OCI-LY7 (cell line): ENCODE measurements at places on chromosomes 3 and 15.

DNA sequence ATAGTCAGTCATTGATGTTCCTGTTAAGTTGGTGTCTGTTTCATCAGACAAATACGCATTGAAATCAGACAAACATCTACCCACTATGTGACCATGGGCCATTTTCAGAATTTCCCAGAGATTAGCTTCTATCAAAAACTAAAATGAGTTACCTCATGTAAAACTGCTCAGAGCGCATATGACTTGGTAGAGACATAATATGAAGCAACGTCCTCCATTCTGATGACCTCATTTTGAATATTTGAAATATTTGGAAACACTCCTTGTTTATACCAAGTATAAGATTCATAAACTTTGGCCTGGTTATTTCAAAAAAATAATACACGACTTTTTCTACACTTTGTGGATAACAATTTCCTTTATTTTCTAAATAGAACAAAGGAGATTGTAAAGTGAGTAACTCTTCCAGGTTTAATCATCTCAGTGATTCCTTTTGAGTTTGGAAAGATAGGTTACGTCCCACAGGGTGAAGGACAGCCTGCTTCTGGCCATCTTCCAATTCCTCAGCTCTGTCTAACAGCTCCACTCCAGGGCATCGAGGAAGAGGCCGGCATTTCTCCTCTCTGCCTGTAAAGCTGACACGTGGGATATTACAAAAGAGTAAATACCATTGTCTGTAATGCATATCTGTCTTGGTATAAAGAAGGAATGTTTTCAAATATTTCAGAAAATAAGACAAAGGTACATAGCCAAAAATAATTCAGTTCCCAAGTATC lies 122.6 kb downstream of the CADM2 start:
- DNase-seq: no peak

DNA sequence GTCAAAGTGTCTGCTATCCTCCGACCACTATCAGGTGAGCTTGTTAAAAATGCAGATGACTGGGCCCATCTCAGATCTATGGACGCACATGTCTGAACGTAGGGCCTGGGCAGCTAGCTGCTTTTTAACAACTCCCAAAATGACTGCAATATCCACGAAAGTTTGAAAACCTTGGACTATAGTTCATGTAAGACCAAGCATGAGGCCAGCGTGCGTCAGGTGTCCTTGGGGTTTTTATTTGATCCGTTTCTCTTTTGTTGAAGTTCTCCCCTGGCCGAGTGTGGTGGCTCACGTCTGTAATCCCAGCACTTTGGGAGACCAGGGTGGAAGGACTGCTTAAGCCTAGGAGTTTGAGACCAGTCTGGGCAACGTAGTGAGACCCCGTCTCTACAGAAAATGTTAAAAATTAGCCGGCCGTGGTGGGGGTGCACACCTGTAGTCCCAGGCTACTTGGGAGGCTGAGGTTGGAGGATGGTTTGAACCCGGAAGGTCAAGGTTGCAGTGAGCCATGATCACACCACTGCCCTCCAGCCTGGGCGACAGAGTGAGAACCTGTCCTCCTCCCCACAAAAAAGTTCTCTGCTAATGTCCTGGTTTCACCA lies 9.5 kb downstream of the SLC51A start:
- DNase-seq: no peak

DNA sequence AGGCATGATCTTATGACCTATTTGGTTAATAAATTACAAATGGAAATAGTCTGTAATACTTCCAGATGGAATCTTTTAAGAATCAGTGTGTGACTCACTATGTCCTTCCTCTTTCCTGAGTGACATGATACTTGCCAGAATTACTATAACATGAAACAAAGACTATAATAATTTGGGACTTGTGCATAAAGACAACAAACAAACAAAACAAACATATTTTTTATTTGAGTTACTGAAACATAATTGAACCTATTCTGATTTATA lies 1268.1 kb downstream of the OTOL1 start:
- DNase-seq: no peak

DNA sequence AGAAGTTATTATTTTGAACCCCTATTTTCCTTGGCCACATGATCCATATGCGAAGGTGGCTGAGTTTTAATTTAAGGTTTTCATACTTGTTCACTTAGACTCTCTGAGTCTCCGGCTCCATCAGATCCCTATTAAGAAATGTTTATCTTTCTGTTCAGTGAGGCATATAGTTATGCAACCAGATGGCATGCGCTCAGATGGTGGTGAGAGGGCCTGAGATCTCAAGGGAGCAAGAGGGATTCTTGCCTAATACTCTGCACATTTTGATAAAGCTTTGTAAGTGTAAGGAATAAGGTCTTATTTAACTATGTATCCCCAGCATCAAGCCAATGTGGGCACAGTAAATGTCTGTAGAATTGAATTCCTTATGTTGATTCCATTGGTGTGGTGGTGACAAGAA lies 78.9 kb upstream of the DPH6 start:
- no peak for DNase-seq

GRCh38 chr3:181712553-181713279 lies 991 bp downstream of the SOX2 start:
- DNase-seq: peak; percentile 79

DNA sequence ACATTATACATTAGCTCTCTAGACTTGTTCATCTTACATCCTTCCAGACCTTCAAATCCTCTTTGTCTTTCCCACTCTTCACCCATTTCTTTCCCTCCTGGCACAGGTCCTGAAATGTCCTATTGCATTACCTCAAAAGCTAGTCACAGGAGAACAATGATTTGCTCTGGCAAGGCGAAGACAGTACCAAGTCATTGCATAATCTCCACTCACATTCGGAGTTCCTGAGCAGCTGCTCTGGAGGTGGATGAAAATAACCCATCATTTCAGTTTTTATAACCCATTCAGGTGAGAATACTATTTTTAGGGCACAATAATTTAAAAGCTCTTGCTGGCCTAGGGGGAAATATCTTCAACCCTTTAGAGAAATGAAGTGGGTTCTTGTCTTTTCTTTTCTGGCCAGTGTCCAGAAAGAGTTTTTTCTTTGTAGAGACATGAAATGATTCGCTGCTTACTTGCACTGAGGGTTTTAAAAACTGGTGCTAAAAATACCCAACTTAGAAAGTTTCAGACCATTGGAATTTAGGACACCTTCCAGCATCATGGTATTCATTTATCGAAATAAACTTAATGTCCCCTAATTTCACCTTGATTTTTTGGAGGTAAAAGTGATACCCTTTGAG lies 23.4 kb upstream of the DYNC1LI1 start:
- no peak for DNase-seq

DNA sequence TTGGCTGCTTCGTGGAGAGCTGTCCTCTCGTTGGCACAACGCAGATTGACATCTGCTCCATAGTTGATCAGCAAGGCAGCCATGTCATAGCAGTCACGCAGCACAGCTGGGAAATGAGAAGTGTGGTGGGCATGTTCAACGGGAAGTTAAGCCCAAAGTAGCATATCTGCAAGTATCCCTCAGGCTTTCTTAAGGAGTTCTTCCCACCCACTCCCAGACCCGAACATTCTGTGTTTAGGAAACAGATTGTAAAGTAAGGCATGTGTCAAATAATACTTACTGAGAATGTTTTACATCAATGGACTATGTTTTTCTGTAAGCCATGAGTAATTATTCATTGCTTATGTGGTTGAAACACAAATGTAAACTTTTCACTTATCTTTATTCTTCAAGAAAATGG lies 9.2 kb downstream of the ASB14 start:
- DNase-seq: no peak

DNA sequence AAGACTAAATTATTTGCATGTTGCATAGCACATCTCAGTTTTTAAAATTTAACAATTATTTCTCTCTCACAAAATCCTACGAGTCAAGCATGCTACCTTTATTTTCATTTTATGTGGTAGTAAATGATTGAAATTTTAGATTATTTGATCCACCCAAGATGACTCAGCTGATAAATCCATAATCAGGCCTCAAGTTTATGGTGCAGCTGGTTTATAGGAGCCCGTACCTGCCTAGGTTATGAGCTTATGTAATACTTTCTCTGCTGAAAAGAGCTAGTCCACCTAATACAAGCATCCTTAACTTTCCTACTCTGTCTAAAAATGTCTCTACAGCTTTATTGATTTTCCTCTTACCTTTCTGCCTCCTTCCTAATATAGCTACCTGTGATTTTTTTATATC lies 41.2 kb downstream of the SLC2A2 start:
- no peak for DNase-seq

DNA sequence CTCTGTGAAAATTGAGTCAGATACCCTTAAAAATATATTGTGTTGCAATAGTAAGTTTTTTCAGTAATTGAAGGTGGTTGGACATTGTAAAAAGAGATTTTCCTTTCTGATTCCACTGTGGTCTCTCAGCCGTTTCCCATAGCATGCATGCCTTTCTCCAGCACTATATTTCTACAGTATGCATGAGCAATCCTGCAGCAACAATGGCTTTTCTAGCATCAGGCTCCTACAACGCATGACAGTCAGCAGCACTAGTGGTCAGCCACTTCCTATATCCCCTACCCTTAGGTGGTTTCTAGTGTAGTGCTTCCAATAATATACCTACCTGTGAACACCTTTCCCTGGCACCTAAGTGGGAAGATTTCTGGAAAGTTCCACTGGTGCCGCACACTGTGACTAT lies 55.4 kb upstream of the SNRPN start:
- no peak for DNase-seq

DNA sequence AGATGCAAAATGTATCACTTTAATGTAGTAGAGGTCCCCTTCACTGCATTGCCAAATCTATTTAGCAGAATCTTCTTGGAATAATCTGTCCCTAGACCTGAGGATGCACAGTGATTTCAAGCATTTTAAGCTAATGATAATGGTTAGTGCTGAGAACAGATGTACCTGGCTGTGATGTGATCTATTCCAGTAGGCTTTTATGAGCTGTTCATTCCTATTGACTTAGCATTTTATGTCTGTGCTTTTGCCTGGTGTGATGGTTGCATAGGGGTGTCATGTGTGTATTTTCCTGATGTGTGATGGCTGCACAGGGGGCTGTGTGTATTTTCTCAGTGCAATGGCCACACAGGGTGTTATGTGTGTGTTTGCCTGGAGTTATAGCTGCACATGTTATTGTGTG lies 272.9 kb downstream of the TIGIT start:
- no peak for DNase-seq

DNA sequence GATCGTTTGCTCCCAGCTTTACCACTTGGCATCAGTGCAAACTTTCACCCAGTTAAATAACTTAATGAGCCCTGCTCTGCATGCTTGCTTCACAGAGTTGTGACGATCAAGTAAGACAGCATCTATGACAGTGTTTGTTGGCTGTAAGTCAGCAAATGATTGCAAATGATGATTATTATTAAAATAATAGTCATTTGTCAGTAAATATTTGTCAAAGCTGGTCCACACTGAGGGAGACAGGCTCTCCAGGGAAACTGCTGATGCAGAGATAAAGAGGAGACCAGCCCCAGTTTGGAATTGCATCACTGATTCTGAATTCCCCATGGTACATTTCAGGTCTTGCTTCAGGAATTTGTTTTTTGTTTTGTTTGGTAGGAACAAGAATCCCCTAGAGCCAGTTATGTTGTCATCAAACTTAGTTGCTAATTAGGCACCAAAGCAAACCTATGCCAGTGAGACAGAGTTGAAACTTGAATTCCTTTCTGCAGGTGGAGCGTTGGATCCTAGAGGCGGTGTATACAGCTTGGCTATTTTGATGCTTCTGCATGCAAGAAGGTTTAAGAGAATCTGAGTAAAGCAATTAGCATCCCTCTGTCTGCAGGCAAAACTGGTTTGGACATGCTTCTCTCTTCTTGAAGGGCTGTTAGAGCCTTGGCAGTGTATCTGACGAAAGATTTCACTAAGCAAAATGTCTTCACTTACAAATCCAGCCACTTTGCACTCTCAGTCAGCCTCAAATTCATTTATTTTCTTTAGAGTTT lies 338.6 kb upstream of the TPRG1 start:
- DNase-seq: no peak

- DNase-seq: no peak
These were observed 18.6 kb downstream of the IQSEC1 start for GRCh38 chr3:13054341-13055285.

- DNase-seq: no peak
These were observed 11.7 kb upstream of the CP start for GRCh38 chr3:149233323-149233722.

GRCh38 chr3:89682556-89682955 lies 575.1 kb downstream of the EPHA3 start:
- DNase-seq: no peak

- no peak for DNase-seq
These were observed 43.6 kb downstream of the SMAD6 start for GRCh38 chr15:66745530-66746230.

DNA sequence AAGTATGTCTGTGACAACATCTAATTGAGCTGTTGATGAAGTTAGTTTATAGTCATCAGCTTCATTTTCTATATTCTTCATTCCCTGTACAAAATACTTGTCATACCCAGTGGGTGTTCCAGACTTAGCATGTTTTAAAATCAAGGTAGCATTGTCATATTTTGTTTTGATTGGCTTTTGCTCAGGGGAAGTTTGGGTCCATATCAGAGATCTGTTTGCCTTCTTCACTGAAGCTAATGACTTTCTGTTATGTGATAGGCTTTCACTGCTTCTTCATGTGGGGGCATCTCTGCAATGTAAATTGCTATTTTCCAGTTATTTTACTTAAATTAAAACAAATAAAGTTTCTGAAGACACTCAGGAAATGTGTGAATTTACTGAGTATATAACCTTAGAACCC lies 15.1 kb downstream of the GLCE start:
- no peak for DNase-seq
